Naive thymus-derived CD8-positive, alpha-beta T cell (primary cell): ENCODE measurements at places on chromosomes 5 and 9. TPM values are rescaled to one million over a fixed set of nuclear protein-coding genes. Genes with fewer than 3 reads are reported as not detected.

- peak overlapping the region; percentile 94 for H3K27ac ChIP-seq
- peak overlapping the region; percentile 86 for H3K4me3 ChIP-seq
- peaks cover 47% of the 10 kb centered on the region for H3K4me1 ChIP-seq
- peak; percentile 44 for DNase-seq
Measured at GRCh38 chr5:79236970-79237739, 1.2 kb downstream of the JMY start.

DNA sequence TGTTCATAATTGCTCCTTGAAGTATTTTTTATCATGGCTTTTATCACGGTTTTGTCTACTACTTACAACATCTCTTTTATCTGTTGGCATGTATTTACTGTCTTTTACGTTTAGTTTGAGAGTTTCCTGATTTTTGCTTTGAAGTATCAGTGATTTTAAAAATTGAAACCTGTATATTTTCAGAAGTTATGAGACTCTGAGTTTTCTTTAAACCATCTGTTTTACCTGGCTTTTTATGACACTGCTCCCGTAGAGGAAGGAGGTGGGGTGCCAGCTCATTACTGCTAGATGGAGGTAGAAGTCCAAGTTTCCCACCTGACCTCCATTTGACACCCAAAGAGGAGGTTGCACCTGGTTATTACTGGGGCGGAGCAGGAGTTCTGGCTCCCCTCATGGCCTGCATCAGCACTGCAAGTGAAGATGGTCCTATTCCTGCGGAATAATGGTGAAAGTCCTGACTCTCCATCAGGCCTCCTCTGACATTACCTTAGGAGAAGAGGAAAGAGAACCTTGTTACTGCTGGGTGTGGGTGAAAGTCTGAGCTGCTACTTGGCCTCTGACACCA is 10.0 kb upstream of the ZNF131 start:
- peak overlapping the region; percentile 88 for H3K27ac ChIP-seq
- peak; percentile 23 for DNase-seq
- no peaks in the 10 kb centered on the region for H3K27me3 ChIP-seq
- no peaks in the 10 kb centered on the region for H3K36me3 ChIP-seq
- peaks cover 28% of the 10 kb centered on the region for H3K4me1 ChIP-seq
- peak overlapping the region; percentile 50 for H3K4me3 ChIP-seq

GRCh38 chr5:20469390-20469789 is 481.4 kb upstream of the CDH18 start:
- H3K4me1 ChIP-seq = no peaks in the 10 kb centered on the region
- no peak overlapping the region for H3K27ac ChIP-seq
- no peak for DNase-seq
- no peaks in the 10 kb centered on the region for H3K36me3 ChIP-seq
- H3K27me3 ChIP-seq = no peaks in the 10 kb centered on the region
- H3K4me3 ChIP-seq = no peak overlapping the region

- H3K36me3 ChIP-seq = no peaks in the 10 kb centered on the region
- H3K4me3 ChIP-seq = no peak overlapping the region
- no peak overlapping the region for H3K27ac ChIP-seq
- DNase-seq = no peak
Measured at GRCh38 chr5:1376981-1377380, 32.1 kb upstream of the CLPTM1L start.

DNA sequence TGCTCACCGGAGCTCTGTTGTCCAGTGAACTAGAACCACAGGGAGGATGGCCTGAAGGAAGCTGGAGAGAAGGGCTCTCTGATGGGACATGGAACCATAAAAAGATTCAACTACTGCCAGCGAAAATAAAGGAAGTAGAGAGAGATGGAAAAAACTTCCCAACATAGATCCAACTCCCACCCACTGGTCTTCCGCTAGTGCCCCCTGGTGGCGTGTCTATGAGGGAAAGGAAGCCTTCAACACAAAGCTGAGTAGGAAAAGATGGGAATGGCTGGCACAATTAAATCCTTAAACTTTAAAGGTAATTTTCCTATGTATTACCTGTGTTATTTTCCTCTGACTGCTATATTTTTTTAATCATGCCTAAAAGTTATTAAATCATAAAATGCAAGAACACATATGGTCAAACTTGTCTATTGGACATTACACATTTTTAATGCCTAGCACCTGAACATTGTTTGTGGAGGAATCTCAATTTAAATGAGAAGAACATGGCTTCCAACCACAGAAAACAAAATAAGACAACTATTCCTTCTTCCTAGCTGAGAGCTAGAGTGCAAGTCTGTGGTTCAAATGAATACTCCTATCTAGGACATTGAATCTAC is 51.5 kb downstream of the CEP120 start:
- no peak overlapping the region for H3K27ac ChIP-seq
- peaks cover 5% of the 10 kb centered on the region for H3K4me1 ChIP-seq
- H3K36me3 ChIP-seq = peaks cover 87% of the 10 kb centered on the region
- no peak overlapping the region for H3K4me3 ChIP-seq
- no peak for DNase-seq
- H3K27me3 ChIP-seq = no peaks in the 10 kb centered on the region

DNA sequence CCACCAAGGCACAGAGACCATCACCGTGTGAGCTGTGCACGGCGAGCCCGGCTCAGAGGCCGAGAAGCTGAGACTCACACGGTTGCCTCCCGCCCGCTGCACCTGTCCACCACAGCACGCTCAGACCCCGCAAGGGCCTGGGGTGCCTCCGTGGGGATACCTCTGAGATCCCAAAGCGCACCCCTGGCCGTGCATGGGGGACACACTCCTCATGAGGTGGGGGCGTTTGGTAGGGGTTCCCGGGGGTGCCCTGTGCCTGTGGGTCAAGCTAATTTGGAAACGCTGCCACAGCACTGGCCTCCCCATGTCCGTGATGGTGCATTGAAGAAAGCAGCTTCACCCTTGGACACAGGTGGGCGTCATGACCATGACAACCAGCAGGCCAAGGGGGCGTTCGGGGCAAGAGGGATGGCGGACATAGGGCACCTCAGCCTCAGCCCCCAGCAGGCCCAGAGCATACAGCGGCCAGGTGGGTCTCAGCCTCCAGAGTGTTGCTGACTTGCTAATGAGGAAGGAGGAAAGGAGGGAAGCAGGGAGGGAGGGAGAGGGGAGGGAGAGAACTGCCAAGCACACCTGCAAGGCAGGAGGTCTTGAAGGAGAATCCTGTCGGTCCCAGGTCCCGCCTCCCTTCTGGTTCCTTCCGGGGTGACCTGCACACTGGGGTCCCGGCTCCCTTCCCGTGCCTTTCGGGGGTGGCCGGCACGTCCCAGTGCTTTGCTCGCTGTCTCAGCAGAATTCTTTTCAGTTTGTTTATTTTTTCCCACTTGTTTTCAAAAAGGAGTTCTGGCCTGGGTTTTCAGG is 34.7 kb downstream of the GLT6D1 start:
- no peak overlapping the region for H3K27ac ChIP-seq
- peaks cover 8% of the 10 kb centered on the region for H3K27me3 ChIP-seq
- no peak for DNase-seq
- no peak overlapping the region for H3K4me3 ChIP-seq
- no peaks in the 10 kb centered on the region for H3K36me3 ChIP-seq
- H3K4me1 ChIP-seq = no peaks in the 10 kb centered on the region

DNA sequence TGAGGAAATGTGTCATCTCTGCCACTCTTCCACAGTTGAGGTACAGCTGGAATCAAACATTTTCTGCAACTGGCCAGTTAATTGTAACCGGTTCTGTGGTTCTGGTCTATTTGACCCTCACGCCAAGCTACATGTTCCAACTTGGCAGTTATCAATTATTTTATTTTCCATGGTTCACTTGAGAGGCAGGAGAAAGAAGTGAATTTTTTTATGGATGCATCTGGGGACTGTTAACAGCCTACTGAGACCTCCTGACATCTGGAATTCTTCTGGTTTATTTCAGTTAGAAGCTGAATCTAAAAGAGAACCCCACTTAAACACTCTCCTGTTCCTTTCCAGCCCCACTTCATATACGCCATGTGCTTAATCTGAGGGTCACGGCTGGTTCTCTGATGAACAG is 372.3 kb downstream of the DNAH5 start:
- H3K4me3 ChIP-seq = no peak overlapping the region
- H3K27ac ChIP-seq = no peak overlapping the region
- no peaks in the 10 kb centered on the region for H3K4me1 ChIP-seq
- no peaks in the 10 kb centered on the region for H3K27me3 ChIP-seq
- DNase-seq = no peak

GRCh38 chr5:55699041-55699688 is 13.0 kb downstream of the SLC38A9 start:
- H3K4me1 ChIP-seq = peaks cover 4% of the 10 kb centered on the region
- DNase-seq = no peak
- H3K4me3 ChIP-seq = no peak overlapping the region
- H3K36me3 ChIP-seq = peaks cover 42% of the 10 kb centered on the region

DNA sequence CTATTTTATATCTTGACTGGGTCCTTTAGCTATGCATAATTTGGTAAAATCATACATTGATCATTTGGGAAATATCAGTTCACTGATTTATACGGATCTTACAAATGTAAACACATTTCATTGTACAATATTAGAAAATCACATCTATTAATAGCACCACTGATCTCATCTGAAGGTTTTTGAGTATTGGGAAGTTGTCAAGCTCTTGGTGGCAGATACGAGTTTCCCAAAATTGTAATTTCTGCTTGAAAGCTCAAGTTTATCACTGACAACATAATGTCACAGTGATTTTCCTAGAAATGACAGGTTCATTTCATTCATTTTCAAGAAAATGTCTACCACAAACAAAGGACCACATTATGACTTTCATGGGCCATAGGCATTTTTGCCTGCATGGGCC is 3.0 kb upstream of the MACROH2A1 start:
- no peak for DNase-seq
- H3K27me3 ChIP-seq = no peaks in the 10 kb centered on the region
- H3K27ac ChIP-seq = no peak overlapping the region
- peaks cover 7% of the 10 kb centered on the region for H3K4me1 ChIP-seq
- H3K36me3 ChIP-seq = no peaks in the 10 kb centered on the region
- no peak overlapping the region for H3K4me3 ChIP-seq

DNA sequence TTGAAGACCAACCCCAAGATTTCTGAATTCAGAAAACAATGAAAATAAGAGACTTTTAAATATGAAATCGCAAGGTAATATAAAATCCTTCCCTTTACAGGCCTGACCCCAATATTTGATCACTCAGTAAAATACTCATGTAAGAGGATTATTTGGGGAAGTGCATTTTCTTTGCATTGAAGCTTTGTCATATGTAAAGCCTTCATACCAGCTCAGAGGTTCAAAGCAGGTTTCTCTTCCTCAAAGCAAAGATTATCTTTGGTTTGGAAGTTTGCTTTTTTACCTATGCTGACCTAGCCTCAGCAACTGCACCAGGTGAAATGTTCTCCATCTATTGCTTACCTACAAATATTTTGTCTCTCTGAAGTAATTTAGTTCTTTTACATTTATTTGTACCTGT is 106.5 kb upstream of the PARP8 start:
- no peak for DNase-seq
- H3K27me3 ChIP-seq = no peaks in the 10 kb centered on the region
- H3K27ac ChIP-seq = no peak overlapping the region

DNA sequence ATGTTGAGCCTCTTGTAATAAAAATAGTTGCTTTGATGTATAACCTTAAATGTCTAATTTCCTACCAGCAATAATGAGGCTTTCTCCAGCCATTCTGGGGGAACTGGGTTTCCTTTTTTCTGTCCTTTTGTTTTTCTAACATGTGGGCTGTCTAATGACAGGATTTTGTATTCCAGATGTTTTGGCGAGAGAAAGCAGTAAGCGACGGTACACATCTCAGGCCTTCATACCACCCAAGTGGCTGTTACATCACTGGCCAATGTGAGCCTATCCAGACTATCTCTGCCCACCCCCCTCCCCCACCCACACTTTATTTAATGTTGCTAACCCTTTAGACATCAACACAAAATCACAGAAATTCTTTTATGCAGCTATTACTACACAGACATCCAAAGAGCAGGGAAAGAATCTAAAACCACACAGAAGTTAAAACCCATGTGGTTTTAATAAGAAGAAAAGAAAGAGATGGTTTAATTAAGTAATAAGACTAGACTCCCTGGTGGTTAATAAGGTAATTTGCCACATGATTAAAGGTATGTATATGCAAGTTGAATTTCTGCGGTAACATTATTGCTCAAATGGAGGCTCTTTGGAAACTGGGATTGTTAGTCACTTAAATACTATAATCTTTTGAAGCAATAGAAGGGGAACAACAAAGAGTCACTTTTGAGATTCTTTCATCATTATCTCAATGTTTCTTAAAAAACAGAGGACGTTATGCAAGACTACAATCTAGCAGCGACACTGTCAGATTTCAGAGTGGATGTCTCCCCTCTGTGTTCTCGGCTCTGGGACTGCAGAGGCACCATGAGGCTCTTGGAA is 365.1 kb downstream of the ENC1 start:
- no peaks in the 10 kb centered on the region for H3K4me1 ChIP-seq
- no peak for DNase-seq
- no peak overlapping the region for H3K27ac ChIP-seq

DNA sequence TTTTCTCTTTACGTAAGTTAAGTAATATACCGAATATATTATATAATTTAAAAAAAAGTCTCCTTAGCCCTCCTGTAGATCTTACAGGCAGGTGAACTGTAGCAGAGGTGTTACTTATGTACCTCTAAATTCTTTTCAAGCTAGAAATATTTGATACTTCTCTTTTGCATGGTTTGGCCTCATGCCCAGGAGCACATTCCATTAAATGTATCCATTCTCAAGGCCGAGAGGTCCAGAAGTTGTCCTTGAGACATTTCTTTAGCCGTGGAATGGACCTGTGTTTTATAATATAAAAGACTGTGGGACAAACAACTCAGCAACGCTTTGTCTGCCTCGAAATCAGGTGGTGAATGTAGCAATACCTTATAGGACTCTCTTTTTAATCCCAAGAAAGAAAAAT is 184.5 kb downstream of the TRIO start:
- H3K4me1 ChIP-seq = peaks cover 6% of the 10 kb centered on the region
- peaks cover 3% of the 10 kb centered on the region for H3K27me3 ChIP-seq
- DNase-seq = no peak
- no peaks in the 10 kb centered on the region for H3K36me3 ChIP-seq
- no peak overlapping the region for H3K27ac ChIP-seq
- no peak overlapping the region for H3K4me3 ChIP-seq

DNA sequence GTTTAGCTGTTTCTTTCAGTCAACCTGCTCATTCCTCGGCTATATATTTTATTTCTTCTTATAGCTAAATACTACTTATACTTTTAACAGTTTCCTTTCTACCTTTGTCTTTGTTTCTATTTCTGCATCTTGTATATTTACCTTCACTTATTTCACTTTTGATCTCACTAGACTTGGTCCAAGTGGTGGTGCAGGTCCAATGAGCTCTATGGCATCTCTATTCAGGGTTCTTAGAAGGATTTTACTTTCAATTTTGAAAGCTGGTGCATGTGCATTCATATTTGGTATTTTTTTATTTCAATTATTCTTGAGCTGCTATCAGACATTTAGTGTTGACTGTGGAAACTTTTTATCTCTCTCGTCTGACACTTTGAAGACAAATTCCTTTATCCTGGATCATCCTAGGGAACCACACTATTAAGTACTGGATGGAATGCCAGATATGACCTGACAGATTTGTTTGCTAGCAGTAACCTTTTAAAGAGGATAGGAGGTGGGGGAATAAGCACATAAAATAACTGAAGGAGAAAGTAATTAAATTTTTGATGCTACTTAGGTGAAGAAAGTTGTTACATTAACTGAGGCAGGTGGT is 123.1 kb upstream of the PJA2 start:
- DNase-seq = no peak
- no peak overlapping the region for H3K4me3 ChIP-seq

Gene CYFIP2
- total RNA-seq = 412 TPM

Gene AK8
- not detected for total RNA-seq

Gene PCDHGB7
- 0.16 TPM for total RNA-seq

Gene MYMK
- not detected for total RNA-seq

Gene SPOCK1
- total RNA-seq = not detected

Gene FAM81B
- not detected for total RNA-seq

Gene GRM6
- total RNA-seq = not detected

Gene CER1
- total RNA-seq = not detected

Gene SPAAR
- not detected for total RNA-seq

Gene DDX4
- not detected for total RNA-seq

Gene CXCL14
- not detected for total RNA-seq
